ENCODE measurements at places on chromosomes 4 and X. TPM values are rescaled to one million over a fixed set of nuclear protein-coding genes. Genes with fewer than 3 reads are reported as not detected.

Gene SCRG1
- 0.12 TPM for total RNA-seq

Gene KLB
- total RNA-seq, result not detected

Gene VSIG4
- not detected for total RNA-seq

Gene PABPC5
- total RNA-seq, result 2.1 TPM

Gene MAGT1
- total RNA-seq, result 130 TPM

Gene EDA
- total RNA-seq, result under 0.01 TPM

Gene NSUN7
- 0.24 TPM for total RNA-seq

Gene P2RY4
- total RNA-seq, result not detected

Gene SERTM2
- total RNA-seq, result not detected

Gene ANXA10
- total RNA-seq, result not detected

Gene RS1
- not detected for total RNA-seq

Gene PASD1
- not detected for total RNA-seq

Gene KCTD8
- total RNA-seq, result not detected

Gene TMPRSS11F
- total RNA-seq, result 0.10 TPM

Gene GRIA3
- 0.36 TPM for total RNA-seq

Gene YY2
- 1.4 TPM for total RNA-seq
